ENCODE measurements at places on chromosomes 4 and X.

DNA sequence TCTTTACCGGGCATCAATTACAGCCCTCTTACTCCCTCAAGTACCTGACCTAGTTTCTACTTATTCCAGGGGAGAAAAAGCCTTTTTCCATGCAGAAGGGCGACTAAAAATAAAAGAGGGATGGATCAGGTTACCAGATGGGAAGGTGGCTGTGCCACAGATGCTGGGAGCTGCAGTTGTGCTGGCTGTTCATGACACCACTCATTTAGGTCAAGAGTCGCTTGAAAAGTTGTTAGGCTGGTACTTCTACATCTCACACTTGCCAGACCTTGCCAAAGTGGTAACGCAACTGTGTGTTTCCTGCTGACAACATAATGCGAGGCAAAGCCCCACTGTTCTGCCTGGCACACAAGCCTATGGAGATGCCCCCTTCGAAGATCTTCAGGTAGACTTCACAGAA, 148.4 kb upstream of the FGF16 start:
- DNase-seq, result no peak

DNA sequence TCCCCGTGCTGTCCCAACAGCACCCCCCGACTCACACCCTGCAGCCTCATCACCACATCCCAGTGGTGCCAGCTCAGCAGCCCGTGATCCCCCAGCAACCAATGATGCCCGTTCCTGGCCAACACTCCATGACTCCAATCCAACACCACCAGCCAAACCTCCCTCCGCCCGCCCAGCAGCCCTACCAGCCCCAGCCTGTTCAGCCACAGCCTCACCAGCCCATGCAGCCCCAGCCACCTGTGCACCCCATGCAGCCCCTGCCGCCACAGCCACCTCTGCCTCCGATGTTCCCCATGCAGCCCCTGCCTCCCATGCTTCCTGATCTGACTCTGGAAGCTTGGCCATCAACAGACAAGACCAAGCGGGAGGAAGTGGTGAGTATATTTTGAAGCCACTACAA, 5.4 kb downstream of the AMELX start:
- DNase-seq, result no peak

GRCh38 chrX:39855748-39856129, 242.0 kb downstream of the BCOR start:
- DNase-seq, result no peak

DNA sequence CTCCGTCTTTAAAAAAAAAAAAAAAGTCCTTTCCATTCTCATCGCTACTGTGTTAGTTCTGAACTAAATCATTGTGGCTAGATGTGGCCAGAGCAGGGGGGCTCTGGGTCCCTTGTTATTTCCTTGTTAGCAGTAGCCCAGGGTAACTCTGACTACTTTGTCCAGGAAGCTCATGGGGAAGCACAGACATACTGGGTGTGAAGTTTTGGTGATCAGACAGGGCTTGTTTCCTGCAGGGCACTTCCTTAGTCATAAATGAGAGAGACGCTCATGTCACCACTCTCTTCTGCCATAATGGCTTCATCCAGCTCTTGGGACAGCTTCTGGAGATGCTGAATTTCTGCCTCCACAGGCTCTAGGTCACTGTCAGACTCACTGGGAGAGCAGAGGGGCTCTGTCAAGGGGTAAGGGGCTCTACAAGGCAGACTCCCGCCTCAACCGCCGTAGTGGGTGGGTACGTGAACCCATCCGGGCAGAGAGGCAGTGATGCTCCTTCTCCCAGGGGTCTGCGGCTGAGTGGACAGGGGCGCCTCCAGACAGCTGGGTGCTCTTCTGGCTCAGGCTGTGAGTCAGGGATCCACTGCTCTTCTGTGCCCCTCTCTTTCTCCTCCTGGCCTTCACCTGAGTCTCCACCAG, 12.9 kb downstream of the STIM2 start:
- no peak for DNase-seq

DNA sequence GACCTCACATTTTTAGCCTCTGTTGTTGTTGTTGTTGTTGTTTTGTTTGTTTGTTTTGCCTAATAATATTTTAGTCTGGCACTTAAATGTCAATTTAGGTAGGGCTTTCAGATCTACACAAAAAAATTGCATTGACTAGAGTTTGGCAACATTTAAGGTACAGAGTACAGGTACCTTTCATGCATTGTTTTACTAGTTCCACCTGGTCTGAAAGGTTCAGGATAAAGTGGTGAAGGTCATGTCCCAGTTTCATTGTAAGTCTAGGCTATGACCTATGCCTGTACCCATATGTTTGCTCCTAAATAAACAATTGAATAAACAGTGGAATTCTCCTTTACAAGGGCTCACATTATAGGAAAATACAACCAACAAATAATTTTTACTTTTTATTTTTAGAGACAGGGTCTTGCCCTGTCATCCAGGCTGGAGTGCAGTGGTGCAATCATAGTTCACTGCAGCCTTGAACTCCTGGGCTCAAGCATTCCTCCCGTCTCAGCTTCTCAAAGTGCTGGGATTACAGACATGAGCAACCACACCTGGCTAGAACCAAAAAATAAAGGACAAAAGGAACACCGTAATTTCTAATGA, 13.8 kb downstream of the RNF128 start:
- no peak for DNase-seq

GRCh38 chr4:154455111-154455510, 36.5 kb downstream of the DCHS2 start:
- no peak for DNase-seq
